ENCODE measurements at places on chromosomes 5 and 9.
A peak's percentile ranks its signal among the peaks of the same experiment; 100 is the strongest.

DNA sequence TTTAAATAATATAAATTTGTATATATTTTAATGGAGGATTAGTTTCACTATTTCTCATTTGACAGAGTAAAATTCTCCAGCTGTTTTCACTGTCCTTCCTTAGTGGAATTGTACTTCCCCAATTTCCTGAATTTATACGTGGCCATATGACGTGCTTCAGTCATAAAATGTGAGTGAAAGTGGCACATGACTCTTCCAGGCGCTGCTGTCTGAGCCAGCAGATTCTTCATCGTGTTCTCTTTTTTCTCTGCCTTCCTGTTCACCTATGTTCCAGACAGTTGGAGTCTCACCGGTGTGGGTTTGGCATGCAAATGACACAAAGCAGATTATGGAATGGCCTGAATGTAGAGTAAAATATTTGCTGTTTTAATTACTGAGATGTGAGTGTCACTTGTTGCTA lies 684.1 kb downstream of the SEMA5A start:
- no peak for DNase-seq

- no peak for DNase-seq
Measured at GRCh38 chr9:79824265-79824664, 252.5 kb downstream of the TLE4 start.

GRCh38 chr9:2216591-2216990 lies 201.4 kb downstream of the SMARCA2 start:
- DNase-seq = no peak

GRCh38 chr9:132207215-132207614 lies 45.4 kb downstream of the NTNG2 start:
- no peak for DNase-seq

DNA sequence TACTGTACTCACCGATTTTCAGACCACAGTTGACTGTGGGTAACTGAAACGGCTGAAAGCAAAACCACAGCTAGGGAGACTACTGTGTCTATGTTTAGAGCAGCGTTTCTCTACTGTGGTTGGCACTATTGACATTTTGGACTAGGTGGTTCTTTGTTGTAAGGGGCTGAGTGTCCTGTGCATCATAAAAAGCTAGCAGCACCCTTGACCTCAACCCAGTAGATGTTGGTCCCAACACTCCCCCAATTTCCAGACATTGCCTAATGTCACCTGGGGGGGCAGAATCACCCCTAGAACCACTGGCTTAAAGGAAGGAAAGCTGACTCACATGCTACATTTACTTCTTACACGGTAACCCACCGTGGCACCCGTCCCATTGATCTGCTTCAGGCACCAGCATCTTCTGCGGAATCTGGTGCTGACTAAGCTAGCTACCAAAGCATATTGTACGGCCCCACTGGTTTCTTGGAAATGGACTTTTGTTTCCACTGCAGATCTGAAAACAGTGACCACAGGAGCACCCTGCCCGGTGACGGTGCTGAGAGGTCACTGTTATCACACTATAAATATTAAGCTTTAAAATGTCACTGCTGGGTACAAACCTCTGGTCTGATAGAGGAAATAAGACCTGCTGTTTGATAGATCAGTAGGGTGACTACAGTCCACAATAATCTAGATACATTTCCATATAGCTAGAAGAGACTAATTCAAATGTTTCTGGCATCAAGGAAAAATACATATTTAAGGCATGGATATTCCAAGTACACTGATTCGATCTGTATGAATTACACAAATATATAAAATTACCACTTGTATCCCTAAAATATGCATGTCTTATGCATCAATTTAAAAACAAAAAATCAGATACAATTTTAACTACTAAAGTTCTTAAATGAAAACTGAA lies 151.4 kb downstream of the HSD17B3 start:
- peak; percentile 53 for DNase-seq

GRCh38 chr9:92048924-92049625 lies 66.1 kb downstream of the SPTLC1 start:
- no peak for DNase-seq

GRCh38 chr5:72441862-72442540 lies 65.2 kb downstream of the ZNF366 start:
- DNase-seq = no peak

- no peak for DNase-seq
Measured at GRCh38 chr9:121069396-121069795, 5.4 kb upstream of the CNTRL start.

DNA sequence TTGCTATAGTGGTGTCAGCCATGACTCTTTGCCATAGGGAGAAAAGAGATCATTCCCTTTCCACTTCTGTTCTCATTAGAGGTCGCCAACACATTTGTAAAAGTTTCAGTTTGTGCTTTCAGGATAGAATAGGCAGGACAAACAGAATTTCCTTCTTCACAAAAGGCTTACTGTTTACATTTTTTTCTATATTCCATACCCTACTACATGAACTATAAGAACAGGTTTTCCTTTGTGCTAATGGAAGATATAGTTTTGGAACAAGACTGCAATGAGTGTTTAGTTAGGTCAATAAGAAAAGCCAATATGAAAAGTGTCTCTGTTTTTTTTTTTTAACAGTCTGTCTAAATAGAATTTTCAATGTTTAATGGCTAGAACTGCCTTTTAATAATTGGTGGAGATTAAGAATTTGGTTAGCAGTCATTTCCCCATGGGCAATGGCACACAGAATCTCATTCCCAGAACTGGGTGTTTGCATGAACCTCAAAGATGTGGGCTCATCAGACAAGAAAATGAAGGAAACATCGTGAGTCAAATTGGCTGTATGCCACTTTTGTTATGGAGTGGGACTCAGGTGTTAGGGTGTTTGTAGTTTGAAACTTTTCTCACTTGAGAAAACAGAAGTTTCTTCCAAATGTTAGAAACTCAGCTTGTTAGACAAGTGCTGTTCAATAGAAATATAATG lies 75.2 kb upstream of the PRLR start:
- DNase-seq = no peak

GRCh38 chr9:76756268-76756640 lies 8.0 kb upstream of the PCA3 start:
- DNase-seq = no peak

GRCh38 chr9:121178676-121179372 lies 22.8 kb downstream of the RAB14 start:
- no peak for DNase-seq

- DNase-seq = no peak
Measured at GRCh38 chr9:71820403-71820921, 52.1 kb upstream of the CEMIP2 start.

- no peak for DNase-seq
Measured at GRCh38 chr5:15731699-15732098, 231.7 kb downstream of the FBXL7 start.

- DNase-seq = no peak
Measured at GRCh38 chr5:74546796-74547195, 93.7 kb downstream of the ENC1 start.

- no peak for DNase-seq
Measured at GRCh38 chr5:83283761-83284160, 187.8 kb upstream of the VCAN start.

GRCh38 chr9:96619491-96620180 lies at the start of gene CDC14B:
TSS of gene CDC14B (minus strand) at chr9:96619843. CDS start at chr9:96619378, 465 bp downstream.
- peak; percentile 57 for DNase-seq
